ENCODE measurements at places on chromosomes 3 and 15.
A peak's percentile ranks its signal among the peaks of the same experiment; 100 is the strongest.

- DNase-seq, result no peak
Observed at GRCh38 chr3:54185740-54186139, 63.4 kb downstream of the CACNA2D3 start.

DNA sequence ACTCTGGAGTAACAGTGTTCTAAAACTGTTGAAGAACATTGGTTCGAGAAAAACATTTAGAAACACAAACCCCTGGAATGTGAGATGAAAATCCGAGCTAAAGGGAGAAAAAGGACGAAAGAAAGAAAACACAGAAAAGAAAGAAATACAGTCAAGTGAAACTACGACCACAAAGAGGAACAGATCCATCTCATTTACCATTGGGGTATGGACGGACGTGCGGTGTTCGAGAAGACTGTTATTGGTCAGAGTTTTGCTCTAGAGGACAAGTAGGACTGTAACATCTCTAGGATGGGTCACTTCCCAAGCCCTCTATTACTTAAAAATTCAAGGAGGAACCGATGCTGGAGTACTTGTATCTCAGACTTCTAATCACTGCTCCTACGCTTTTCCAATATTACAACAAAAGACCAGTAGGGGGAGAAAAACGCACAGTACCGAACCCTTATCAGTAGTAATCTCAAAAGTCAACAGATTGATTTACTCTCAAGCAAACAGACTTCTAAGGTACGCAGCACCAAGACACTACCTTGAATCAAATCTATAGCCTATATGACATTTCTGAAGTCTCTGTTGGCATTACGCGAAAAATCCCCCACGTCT, 1.1 kb upstream of the PIK3CA start:
- no peak for DNase-seq

DNA sequence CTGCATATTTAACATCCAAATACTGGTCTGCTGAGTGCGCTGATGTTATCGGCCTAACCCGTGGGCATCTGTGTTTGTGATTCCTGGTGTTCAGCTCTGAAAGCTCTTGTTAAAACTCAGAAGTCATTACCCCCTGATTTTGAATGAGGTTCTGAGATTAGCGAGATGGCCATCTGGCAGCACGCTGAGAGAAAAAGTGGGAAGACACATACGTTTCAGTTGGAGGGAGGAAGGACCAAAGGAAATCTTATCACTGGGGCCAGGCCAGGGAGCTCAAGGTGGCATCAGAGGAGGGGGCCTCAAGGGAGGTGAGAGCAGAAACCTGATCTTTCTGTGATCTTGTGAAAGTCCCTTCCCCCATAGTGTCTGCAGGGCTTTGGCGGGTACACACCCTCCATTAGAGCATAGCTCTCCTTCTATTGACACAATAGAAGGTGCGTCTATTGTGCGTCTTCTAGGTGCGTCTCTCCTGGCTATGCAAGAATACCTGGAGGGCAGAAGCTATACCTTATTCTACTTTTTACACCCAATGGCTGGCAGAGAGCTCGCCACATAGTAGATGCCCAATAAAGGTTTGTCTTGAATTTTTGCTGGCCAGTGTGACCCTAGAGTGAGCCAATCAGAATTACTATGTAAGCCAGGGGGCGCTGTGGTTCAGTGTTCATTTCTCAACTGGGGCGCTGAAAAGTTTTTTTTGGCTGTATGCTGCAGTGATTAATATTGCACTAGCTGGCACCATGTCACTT, 182.4 kb downstream of the SHQ1 start:
- DNase-seq, result peak; percentile 56

DNA sequence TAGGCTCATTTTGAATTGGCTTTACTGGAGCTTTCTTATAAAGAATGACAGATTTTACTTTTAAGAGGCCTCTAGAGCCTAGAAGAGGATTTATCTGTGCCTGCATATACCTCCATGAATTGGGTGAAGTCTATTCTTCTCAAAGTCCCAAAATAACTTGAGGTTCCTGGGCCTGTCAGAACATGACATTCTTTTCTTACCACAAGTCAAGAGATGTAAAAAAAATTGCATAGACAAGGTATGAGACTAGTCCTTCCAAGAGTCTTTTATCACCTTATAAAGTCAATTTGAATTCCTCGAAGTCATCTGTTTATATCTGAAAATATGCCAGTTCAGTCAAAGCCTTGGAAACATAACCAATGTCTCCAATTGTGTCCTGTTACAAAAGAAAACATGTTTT, 17.2 kb upstream of the CD200 start:
- DNase-seq, result no peak

DNA sequence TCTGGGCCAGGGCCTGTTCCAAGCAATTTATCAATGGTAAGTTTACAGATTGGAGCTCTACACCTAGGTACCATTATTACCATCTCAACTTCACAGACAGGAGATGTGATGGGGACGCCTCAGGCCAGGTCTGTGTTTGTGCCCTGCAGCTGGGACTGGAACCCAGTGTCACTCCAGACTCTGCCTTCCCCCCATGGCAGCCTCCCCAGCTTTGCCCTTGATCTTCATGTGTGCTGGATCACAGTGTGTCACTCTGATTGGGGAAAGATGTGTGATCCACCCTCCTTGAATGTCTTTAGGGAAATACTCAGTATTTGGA, 59.6 kb downstream of the MGLL start:
- no peak for DNase-seq

GRCh38 chr15:70466305-70466704, 297.1 kb downstream of the UACA start:
- DNase-seq, result no peak

- DNase-seq, result no peak
Observed at GRCh38 chr3:41267975-41268640, 68.8 kb downstream of the CTNNB1 start.

DNA sequence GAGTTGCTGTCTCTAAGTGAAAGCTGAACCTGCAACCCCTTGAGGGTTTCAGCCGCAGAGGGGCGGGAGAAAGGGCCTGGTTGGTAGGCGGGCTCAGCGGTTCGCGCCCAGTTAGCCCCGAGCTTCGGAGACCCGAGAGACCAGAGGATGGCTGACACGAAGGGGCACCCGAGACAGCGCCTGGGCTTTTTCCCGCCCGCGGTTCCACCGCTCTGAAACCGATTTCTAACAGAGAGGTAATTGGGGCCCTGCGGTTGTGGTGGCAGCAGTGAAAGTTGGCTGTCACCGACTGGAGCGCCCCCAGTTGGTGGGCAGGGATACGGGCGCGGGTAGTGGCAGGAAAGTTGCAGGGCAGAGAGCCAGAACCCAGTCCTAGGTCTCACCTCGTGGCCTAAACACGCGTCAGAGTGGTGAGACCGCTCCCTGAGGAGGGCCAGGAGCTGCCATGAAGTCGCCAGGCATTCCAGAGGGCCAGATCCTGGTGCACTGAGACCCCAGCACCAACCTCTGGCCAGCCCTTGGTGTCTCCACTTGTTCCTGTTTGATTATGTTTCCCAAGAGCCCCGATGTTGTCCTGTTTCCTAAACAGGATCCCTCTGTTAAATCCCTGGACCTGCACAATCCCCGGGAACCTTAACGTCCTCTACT, 625 bp upstream of the ELL3 start:
- peak; percentile 85 for DNase-seq

GRCh38 chr15:80450811-80451321, 46.7 kb downstream of the ARNT2 start:
- DNase-seq, result no peak

DNA sequence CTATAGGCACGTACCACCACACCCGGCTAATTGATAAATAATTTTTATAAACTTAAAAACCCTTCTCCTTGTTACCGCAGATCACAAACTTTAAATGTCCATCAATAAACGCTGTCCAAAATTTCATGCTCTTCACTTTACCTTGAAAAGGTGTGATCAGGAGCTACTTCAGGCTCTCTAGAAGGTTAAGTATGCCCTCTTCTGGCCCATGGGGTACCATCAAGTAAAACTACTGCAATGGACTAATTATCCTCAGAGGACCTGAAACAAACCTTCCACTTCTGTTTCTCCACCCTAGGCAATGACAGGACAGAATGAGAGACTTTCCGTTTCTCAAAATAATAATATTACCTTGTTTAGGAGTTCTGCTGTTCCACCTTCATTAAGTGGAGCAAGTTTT, 9.2 kb downstream of the LZTFL1 start:
- no peak for DNase-seq

DNA sequence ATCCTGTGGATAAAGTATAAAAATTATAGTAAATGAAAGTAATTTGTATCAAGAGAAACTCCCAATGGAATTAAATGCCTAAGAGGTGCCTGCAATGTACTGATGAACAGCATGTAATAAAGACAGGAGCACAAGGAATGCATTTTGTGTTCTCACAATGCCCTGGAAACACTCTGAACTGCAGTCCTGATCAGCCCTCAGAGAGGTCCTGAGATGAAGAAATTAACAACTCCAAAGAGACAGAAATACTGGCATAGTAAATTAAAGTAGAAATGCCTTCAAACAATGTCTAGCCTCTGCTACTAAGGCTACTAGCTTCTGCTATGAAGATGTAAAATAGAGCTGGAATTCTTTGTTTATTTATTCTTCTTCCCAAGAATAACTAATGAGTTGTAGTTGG, 59.9 kb downstream of the CFAP20DC start:
- no peak for DNase-seq

- no peak for DNase-seq
Observed at GRCh38 chr15:92011611-92012367, 158.3 kb downstream of the SLCO3A1 start.

- DNase-seq, result peak; percentile 71
Observed at GRCh38 chr15:90219421-90220141, 14.2 kb downstream of the CIB1 start.

DNA sequence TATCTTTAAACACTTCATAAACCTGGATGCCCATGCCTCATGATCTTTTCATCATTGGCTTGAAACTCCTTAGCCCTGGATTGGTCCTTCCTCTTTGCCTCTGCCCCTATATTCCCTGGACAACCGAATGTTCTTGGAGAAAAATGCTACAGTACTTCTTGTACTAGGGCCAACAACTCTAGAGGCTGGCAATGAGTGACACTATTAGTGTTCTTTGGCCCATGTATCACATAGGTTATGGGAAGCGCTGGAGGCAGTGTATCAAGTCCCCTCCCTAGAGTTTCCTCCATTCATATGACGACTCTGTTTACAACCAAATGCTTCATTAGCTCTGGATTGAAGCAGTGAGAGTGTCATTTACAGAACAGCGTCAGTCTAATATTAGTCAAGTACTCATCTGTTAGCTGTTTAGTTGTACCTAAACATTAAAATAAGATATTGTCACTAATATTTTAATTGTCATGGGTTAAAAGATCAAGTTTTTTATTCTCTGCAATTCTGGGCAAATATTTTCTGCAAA, 66.4 kb upstream of the MYO5C start:
- no peak for DNase-seq

- no peak for DNase-seq
Observed at GRCh38 chr15:48282216-48282615, 49.0 kb upstream of the DUT start.

DNA sequence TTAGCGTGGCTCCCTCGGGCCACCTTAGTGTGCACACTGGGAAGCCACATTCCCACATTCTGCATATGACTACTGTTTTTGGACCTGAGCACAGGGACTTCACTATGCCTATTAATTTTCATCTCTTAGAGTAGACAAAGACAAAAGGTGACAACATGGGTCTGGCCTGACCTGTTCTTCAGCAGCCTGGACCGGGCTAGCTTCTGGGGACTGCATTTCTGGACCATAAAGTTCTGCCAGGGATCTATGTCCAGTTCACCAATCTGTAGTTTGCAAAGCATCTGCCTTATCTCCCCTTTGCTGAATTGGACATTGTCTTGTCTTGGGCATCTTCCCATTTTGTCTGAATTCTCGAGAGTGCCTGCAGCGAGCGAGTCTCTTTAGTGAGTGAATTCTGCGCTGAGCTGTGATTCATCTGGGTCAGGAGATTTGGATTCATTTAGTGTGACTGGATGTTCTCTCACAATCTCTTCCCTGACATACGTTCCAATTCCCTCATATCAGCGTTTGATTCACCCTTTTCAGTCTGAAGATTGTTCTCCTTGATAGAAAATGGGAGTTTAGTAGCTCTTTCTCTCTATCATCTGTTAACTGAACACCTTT, 112.2 kb upstream of the PLXNA1 start:
- no peak for DNase-seq

DNA sequence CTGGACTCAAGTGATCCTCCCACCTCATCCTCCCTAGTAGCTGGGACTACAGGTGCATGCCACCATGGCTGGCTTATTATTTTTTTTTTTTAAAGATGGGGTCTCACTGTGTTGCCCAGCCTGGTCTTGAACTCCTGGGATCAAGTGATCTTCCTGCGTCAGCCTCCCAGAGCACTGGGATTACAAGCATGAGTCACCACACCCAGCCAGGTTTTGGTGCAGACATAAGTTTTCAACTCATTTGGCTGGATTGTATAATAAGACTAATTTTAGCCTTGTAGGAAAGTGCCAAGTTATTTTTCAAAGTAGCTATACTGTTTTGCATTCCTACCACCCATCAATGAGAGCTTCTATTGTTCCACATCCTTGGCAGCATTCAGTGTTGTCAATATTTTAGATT, 32.1 kb downstream of the BUB1B start:
- DNase-seq, result no peak

GRCh38 chr3:148585671-148586379, 111.9 kb upstream of the AGTR1 start:
- no peak for DNase-seq

GRCh38 chr15:90907838-90908507, 4.9 kb downstream of the MAN2A2 start:
- DNase-seq, result no peak

DNA sequence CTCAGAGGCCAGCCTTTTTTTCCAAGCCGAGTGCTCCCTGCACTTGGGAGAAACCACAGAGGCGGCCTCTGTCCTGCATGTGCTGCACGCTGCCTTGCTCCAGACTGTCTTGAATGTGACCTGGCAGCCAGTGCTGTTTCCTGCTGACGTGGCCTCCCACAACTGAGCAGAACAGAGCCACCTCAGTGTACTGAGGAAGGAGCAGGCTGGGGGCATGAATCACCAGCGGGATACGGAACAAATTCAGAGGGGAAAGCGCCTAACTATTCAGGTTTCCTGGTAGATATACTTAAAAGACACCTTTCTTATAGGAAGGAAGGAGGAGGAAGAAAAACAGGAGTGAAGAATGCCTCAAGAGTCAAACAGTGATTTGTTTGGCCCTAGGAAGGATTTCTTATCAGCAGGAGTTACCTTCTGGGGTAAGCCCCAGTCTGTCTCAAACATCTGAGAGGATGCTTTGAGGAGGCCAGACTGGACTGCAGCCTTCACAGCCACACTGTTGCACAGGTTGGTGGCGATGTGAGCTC, 114.0 kb downstream of the FNDC3B start:
- peak; percentile 40 for DNase-seq

- no peak for DNase-seq
Observed at GRCh38 chr3:43817825-43818224, 127.1 kb downstream of the ABHD5 start.

- no peak for DNase-seq
Observed at GRCh38 chr3:190384309-190384756, 3.6 kb upstream of the CLDN16 start.

- no peak for DNase-seq
Observed at GRCh38 chr15:46652266-46652665, 1017.4 kb downstream of the SQOR start.
